ENCODE measurements at places on chromosomes 12 and 14.

GRCh38 chr12:11650286-11651281 lies 1.1 kb downstream of the ETV6 start:
- DNase-seq = no peak

GRCh38 chr12:92764831-92765230 lies 62.0 kb downstream of the PLEKHG7 start:
- no peak for DNase-seq

DNA sequence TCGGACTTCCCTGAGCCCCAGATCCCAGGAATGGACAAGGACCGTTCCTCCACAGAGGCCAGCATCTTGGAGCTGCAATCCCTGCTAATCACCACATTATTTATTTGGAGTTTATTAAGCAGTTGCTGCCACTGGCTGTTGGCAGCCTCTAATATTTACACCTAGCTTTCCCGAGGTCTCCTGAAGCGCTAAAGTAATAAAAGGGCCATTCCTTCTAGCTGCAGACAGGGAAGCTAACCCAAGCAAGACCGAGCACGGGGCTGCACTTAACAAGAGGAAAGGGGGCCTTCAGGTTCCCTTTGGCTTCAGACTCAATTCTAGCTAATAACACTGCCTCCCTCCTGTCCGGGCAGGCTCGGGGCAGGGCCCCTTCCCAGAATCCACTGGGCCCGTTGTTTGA lies 63.7 kb downstream of the BCL11B start:
- no peak for DNase-seq

DNA sequence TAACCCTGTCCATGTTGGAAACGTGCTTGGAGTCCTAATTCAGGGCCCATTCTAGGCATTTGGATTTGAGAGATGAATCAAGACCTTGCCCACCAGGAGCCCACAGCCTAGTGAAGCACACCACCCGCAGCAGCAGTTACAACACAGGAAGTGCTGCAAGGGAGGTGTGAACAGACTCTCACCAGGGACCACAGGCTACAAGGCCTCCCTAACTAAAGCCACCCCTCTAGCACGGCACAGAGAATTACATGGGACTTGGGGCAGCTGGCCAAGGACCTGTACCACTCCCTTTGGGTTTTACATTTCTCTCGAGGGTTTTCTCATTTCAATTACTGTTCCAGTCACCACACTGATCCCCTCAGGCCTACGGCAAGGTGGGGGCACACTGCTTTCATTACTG lies 49.5 kb upstream of the FOXN3 start:
- DNase-seq = no peak

GRCh38 chr14:60225265-60225664 lies 23.8 kb upstream of the PPM1A start:
- DNase-seq = no peak

DNA sequence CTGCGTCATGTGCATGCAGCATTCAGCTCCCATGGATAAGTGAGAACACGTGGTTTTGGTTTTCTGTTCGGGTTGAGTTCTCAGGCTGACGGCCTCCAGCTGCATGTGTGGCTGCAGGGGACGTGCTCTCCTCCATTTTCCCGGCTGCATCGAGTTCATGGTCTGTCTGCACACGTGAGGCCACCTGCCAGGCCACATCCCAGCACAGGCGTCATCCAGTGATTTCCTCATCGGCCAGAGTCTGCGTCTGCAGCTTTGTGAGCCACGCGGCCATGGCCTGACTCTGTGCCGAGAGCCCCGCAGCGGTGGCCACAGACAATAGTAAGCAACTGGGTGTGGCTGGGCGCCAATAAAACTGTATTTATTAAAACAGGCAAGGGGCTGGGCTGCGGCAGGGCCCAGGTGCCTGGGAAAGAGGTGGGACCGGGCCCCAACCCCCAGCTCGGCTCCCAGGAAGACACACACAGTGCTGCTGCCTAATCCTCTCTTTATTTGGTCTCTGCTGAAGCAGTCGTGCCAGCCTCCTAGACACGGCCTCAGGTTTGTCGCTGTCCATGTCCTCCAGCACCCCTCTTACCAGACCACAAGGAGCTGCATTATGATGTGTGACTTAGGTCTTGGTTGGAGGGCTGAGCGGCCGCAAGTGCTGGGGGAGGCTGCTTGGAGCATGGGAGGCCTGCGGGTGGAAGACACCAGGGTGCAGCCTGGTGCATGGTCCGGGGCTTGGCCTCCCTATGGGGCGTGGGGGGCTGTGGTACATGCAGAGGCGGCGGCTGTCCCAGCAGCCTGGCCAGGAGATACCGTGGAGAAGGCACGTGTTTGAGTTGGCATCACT lies 52.0 kb downstream of the NOC4L start:
- no peak for DNase-seq

DNA sequence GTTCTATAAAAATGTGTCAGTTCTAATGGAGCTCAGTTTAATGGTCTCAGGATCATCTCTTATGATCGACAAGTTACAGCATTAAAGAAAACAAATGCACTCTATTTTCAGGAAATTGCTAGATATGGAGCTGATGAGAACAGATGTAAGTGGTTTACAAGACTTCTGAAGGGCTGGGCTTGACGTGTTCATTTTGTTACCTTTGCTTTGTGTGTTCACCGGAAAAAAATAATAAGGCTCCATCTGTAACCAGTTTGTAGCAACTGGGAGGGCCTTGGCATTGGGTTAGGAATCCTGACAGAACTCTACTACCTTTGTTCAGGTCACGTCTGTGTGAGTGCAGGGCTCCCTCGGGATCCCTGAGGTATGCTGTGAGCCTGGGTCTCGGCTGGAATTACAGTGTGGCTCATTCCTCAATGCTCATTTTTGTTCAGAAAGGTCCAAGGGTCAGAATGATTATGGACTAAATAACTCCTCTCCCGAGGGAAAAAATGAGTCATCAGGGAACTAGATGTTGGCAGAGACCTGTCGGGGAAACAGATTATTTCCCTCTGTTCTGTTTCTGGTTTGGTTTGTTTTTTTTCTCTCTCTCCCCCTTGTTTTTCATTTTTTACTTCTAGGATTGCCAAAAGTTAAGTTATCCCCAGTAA lies 158.0 kb downstream of the SLC5A8 start:
- no peak for DNase-seq

- no peak for DNase-seq
Measured at GRCh38 chr14:100072783-100073346, 7.6 kb downstream of the EVL start.

DNA sequence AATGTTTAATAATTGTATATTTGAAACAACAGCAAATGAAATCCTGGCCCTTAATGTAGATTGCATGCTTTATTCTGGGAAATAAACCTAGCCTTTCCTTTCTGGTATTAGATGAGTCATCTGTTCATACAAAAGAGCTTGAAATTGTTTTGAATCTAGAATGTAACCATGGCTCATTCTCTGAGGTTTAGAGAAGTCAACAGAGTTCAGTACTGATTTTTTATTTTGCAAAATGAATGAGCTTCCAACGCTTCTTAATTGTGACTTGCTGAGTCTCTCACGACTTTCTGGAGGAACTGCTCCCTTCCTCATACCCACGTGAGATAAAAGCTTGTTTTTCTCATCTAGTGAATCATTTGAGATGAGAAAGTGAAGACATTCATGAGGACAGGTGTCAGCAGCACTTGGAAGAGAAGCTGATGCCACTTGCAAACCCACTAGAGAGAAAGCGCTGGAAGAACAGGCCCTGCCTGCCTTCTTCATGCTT lies 509.6 kb downstream of the VRK1 start:
- DNase-seq = no peak

GRCh38 chr14:91368776-91369416 lies 48.7 kb downstream of the CCDC88C start:
- no peak for DNase-seq
